ENCODE measurements at places on chromosomes 13 and 19.

GRCh38 chr13:51624695-51625345 is 40.6 kb downstream of the WDFY2 start:
- no peak for DNase-seq

DNA sequence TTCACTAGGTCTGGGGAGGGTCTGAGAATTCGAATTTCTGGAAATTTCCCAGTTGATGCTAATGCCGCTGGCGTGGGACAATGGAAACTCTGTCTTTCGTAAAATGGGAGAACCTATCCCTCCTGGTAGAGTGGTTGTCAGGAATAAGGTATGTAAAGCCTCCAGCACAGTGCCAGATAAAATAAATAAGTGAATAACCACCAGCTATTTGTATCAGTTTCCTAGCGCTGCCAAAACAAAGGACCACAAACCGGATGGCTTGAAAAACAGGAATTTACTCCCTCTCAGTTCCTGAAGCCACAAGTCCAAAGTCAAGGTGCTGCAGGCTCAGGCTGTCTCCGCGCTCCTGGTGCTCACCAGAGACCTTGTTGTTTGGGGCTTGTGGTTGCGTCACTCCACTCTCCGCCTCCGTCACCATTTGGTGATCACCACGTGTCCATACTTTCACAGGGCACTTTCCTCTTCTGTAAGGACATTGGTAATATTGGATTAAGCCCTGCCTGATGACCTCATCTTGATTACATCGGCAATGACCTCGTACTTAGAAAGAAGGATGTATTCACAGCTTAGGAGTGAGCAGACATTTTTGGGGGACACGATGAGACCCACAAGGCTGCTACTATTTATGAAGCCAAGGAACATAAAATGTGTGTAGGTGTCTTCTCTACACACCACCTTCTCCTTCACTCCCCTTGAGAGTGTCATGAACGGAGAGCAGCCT is 428.5 kb downstream of the IRS2 start:
- DNase-seq, result no peak

DNA sequence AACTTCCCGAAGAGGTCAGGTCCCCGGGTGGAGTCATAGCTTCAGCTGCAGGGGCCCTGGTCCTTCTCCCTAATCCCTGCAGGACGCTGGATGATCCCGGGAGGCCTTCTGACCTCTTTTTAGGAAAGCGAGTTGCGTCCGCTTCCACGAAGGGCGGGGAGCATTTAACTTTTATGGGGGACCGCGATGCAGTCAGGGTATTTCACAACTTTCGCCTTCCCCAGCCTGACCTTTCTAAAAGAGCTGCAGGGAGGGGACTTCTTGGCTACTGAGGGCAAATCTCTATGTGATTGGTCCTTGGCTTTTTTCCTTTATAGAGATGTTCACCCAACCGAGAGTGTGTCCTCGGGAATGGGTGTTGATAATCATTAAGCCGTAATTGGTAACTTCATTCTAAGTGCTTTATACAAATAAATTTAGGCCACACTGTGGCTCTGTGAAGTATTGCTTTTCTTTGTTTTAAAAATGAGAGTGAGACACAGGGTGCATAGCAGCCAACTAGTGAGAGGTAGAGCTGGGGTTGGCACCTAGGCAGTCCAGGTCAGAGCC is 778 bp downstream of the ZNF230 start:
- peak; percentile 58 for DNase-seq

GRCh38 chr19:48805452-48805851 is 5.4 kb downstream of the BCAT2 start:
- no peak for DNase-seq

GRCh38 chr19:2050991-2051772 is at the start of gene MKNK2:
TSS of gene MKNK2 (minus strand) at chr19:2051244. CDS start at chr19:2050851, 393 bp downstream.
- peak; percentile 89 for DNase-seq

DNA sequence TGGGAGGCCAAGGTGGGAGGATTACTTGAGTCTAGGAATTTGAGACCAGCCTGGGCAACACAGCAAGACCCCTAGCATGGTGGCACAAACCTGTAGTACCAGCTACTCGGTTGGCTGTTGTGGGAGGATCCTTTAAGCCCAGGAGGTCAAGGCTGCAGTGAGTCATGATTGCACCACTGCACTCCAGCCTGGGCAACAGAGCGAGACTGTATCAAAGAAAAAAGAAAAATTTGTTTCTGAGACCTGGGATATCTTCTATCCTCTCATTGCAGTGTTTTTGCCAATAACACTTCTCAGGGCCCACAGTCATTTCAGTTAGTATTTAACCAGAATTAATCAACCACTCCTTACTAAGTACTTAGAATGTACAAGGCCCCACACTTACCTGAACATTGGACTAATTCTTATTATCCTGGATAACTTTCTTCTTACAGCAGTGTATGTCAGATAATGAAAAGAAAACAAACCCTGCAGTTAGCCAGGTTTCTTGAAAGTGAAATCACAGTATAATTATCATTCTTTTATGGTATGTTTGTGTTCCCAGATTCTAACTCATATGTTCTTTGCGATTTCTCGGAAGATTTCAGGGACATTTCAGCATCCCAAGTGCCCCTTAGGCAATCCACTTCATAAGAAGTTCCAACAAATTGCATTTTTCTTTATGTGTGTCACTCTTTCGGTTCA is 75.6 kb upstream of the KLF5 start:
- DNase-seq, result peak; percentile 89

- no peak for DNase-seq
Observed at GRCh38 chr19:7072541-7072940, 3.0 kb downstream of the ZNF557 start.

GRCh38 chr13:104286566-104287290 is 1220.5 kb upstream of the SLC10A2 start:
- DNase-seq, result no peak

DNA sequence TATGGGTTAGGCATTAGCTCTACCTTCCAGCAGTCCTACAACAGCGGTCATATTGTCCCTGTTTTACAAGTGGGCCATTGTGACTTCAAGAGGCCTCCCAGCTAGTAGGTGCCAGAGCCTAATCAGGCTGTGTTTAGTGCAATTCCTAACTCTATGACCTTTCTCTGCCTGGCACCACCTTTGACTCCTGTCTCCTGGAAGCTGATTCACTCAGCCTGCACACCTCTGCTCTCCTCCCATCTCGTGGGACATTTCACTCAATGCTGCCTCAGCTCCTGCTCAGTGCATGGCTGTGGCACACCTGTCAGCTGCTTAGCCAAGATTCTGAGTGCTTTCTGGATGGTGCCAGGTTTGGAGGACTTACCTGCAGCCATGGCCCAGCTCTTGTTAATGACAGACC is 9.5 kb upstream of the GJB6 start:
- DNase-seq, result no peak

- no peak for DNase-seq
Observed at GRCh38 chr13:96780105-96780504, 214.2 kb downstream of the OXGR1 start.

DNA sequence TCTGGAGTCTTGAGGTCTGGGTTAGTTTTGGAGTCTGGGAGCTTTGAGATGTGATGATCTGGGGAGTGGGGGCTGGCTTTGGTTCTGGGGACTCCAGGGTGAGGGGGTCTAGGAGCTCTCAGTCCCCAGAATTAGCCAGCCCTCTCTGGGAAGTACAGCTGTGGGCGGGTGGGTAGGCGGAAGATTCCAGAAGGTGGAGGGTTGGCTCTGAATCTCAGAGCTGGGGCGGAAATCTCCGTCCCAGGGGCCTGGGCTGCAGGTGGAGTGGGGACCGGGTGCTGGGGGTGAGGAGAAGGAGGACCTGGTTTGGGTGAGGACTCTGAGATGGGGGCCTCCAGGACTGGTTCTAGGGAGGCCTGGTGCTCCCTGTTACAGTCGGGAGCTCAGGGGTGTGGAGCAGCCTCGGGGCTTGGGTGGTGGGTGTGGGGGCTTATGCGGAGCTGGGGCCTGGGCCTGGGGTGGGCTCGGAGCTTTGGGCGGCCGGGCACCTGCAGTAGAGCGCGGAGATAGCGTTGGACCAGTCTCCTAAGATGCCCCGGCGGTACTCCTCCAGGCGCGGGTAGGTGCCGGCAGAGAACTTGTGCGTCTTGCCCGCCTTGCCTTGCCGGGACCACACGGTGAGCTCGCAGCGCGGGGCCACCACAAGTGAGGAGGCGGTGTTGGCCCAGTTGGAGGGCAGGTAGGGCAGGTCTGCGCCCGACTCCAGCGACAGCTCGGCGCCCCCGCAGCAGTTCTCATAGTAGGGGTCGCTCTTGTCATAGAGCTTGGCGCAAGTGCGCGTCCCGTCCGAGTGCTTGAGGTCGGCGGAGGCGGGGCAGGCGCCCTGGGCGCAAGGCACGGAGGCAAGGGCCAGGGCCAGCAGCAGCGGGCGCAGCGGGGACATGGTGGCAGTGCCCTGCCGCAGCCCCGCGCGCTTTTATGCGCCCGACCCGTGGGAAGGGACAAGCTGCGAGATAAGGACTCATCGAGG is at the start of gene SYCN:
Gene SYCN, minus strand, starts transcription at position 892 of the 970 bp plus-strand sequence. Its CDS starts 9 bp downstream, at position 883.
- no peak for DNase-seq

DNA sequence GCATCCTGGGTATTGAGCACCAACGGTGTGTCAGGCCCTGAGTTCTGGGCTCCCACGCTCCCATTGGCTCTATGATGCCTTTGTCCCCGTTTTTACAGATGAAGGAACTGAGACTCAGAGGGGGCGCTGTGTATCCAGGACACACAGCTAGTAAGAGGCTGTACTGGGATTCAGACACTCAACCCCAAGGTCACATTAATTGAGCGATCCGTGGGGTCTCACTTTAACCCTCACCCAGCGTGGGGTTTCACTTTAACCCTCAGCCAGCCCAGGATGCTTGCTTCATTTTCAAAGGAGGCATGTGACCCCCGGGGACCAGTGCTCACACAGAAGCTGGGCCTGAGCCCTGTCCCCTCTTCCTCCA is 42.6 kb downstream of the CYP4F22 start:
- no peak for DNase-seq

DNA sequence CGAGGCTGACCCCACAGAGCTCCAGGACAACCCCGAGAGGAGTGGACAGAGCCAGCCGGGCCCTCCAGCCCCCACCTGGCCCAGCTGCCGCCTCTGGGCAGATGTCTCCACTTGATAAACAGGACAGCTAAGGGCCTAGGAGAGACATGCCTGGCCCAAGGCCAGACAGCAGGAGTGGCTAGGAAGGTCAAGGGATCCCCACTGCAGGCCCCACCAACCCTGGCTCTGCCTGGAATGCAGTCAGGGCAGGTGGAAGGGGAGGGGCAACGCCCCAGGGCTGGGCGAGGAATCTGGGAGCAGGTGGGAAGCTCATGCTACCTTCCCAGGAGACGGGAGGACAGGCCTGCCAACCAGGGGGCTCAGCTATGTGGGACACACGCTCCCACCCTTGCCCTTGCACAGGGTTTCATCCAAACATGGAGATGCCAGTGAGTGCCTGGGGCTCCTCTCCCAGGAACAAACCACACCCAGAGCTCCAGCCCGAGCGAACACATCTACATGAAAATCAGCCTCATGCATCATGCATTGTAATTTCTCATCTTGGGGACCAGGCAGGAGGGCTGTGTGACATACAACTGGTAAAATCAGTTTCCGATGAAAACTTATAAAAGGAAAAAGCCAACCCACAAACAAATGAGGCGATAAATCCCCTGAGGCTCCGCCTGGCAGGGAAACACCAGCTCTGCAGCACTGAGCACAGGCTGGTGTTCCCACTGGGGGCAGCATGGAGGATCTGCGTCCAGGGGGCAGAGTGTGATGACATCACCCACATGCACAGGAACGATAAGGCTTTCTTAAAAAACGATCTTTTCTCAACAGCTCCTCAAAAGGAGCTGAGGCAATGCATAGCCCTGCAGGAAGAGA is 25.0 kb downstream of the SH3GL1 start:
- peak; percentile 87 for DNase-seq

DNA sequence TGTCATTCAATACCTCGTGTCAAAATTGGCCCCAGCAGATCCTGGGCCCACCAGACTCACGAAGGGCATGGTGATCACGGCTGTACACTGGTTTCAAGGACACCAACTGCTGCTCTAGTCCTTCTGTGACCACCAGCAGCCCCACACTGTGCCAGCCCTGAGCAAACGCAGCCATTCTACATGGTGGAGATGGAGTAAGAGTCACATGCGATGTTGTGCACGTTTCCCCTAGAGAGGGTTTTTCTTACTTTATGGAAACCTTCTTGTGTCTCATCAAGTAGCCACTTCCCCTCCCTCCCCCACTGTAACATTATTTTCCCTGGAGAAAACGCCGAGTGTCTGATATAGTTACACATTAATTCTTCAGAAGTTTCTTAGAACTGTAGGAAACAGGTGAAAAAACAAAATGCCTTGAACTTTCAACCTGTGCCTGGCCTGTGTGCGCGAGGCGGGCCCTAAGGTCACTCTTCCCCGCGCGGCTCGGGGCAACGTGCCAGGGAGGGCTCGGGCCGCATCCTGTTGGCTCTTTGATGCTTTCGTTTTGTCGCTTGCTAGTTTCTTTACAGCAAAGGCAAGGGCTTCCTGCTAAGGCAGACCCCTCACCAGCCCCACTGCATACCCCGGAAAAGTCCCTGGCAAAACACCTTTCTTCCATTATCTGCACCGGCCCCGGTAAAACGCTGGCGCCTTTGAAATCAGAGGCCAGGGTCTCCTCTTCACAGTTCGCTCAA is 44.6 kb downstream of the GGACT start:
- no peak for DNase-seq

DNA sequence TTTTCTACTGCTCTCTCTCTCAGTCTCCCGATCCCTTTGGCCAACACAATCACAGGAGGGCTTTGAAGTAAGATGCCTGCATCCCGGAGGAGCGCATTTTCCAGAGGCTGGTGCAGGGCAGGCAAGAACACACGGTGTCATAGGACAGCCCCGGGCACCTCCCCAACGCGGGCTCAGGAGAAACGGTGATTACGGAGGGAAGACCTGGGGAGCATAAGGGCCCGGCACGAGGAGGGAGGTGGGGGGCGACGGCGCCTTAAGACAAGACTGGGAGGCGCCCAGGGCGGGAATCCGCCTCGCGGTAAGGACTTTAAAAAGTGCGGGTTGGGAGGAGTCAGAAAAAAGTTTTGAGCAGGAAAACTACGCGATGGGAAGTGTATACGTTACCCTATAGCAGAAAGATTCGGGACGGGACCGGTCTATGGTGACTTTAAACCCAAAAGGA is 18.7 kb upstream of the ZNF888 start:
- peak; percentile 32 for DNase-seq

DNA sequence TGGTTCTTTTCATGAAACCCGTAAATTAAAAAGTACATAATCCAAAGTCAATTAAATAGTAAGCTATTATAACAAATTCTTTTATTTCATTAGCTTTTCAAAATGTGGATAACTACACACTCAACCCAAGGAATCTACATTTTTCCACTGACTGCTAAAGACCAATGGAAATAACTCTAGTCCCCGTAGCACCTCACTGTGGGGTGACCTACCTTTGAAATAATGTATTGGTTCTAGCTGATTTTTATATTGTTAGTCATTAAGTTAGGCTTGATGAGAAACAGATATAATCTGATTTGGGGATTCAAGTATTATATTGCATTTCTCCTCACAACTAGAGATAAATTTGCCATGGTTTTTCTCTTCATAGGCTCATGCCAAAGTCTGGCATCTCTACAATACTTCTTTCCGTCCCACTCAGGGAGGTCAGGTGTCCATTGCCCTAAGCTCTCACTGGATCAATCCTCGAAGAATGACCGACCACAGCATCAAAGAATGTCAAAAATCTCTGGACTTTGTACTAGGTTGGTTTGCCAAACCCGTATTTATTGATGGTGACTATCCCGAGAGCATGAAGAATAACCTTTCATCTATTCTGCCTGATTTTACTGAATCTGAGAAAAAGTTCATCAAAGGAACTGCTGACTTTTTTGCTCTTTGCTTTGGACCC is 37.3 kb downstream of the KL start:
- DNase-seq, result no peak

GRCh38 chr13:19737844-19738557 is 44.7 kb downstream of the PSPC1 start:
- DNase-seq, result peak; percentile 28

Data from fibroblast of villous mesenchyme (primary cell).